CD4-positive, alpha-beta T cell treated with Interleukin-6 at 100 ng/mL for 8 hours (primary cell): ENCODE measurements at places on chromosomes 4 and X.

DNA sequence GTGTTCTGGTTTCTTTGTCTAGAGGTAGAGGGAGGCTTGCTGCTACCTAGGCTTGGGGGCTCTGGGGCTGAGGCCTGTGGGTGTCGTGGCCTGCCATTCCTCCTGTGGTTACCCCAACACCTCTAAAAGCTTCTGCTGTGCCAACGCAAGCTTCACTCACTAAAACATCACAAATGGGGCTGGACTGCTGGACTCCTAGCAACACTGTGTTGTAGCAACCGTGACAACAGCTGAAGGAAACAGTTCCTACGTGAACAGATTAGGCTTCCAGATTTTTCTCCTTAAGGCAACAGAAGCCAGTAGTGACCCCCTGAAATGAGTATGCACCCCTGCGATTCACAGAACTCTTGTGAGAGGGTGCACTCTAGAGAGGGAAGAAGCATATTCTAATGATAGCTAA, 138.3 kb upstream of the TEX13D start:
- no peak for DNase-seq

DNA sequence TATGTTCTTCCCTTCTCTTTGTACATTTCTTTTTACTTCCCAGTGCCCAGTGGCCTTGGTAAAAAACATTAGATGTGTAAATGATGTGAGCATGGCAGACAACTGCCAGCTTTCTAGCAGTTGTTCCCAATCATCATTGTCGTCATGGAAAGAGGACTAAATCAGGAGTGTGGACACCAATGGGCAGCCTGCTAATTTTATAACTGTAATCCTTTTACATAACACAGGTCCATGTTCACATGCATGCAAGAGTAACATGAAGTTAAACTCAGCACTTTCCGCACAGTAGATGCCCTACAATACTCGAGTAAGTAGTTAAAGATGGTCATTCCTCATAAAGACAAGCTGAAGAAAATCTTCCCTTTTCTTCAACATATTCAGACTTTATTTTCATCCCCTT, 23.4 kb upstream of the G3BP2 start:
- no peak for DNase-seq

DNA sequence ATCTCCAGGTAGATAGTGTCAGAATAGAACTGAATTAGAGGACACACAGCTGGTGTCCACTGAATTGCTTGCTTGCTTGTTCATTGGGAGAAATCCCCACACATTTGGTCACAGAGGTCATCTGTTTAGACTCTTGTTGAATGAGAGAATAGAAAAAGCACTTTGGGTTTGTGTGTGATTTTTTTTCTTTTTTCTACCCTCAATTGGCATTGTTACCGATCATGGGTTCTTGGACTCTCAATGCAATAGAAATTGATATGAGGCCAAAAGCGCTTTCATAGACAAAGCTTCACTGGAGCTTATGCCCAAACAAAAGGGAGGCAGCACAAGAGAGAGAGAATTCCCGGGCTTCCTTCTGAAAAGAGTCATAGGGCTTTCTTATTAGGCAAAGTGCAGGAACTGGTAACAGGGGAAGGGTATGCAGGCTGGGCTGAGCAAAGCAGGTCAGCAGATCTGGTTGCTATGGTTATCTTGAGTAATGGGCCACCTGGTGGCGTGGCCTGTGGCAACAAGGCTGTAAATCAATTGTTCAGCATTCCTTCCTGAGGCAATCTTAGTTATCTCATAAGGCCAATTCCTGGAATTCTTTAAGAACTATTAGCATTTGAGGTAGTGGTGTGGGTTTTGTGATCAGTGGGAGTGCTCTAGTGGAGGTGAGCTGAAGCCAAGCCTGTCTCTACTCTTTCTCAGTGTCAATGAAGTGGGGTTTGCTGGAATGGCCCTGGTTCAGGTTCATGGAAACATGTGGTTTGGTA, 5.3 kb upstream of the GPR82 start:
- no peak for DNase-seq

DNA sequence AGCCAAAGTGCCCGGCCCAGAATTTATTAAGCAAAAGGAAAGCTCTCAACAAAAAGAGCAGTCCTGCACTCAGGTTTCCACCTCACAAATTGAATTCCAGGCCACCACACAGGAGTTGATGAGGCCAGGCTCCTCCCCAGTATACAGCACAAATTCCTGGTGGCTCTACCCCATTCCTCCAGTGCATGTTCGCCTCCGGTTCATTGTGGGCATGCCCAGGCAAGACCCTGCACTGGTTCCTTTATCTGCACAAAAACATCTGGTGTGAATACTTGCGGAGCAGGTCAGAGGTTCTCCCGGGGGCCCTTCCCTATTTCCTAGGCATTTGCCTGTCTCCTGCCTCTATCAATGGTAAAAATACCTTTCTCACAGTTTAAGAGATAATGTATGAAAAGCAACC, 195.2 kb upstream of the ANXA10 start:
- DNase-seq: no peak

DNA sequence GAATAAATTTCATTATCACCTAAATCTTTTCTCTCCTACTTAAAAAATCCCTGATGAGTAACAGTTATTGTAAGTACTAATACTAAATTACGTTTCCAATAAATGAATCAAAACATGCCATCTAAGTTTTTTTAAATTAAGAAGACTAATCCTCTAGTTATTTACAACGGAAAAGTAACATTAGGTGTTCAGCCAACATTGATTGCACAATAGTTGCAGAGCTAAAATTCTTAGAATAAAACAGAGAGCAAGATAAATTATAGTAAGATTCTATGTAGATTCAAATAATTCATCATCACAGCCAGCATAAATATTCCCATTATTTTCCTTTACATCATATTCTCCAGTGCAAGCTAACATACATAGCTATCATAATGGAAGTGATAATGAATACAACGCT, 139.2 kb downstream of the HDX start:
- no peak for DNase-seq

DNA sequence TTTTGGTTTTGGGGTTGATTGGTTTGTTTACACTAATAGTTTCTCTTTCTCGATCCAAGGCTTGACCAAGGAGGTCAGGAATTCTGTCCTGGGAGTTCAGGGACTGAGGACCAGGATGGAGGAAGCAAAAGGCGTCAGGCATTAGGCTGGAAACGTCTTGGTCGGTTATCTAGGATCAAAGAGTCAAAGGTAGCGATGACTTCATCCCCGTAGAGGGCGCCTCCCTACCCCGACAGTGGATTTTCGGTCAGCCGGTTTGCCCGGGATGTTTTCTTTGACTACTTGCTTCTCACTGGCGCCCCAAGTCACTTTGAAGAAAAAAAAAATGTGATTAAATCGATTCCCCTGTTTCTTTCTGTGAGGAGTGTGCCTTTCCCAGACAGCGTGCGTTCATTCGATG, 980 bp upstream of the FHDC1 start:
- no peak for DNase-seq

GRCh38 chr4:8594097-8595038, 1.8 kb downstream of the CPZ start:
- no peak for DNase-seq

DNA sequence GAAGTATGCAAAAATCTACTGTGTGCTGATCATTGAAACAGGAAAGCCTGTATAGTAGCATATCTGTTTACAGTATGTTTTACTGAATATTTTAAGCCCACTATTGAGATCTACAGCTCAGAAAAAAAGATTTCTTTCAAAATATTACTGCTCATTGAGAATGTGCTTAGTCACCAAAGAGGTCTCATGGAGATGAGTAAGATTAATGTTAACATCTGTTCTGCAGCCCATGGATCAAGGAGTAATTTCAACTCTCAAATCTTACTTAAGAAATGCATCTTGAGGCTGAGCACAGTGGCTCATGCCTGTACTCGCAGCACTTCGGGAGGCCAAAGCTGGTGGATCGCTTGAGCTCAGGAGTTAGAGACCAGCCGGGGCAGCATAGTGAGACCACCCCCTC, 3.3 kb downstream of the RNF4 start:
- no peak for DNase-seq

- DNase-seq: peak; percentile 65
Observed at GRCh38 chrX:38805432-38806389, 4.5 kb downstream of the MID1IP1 start.

DNA sequence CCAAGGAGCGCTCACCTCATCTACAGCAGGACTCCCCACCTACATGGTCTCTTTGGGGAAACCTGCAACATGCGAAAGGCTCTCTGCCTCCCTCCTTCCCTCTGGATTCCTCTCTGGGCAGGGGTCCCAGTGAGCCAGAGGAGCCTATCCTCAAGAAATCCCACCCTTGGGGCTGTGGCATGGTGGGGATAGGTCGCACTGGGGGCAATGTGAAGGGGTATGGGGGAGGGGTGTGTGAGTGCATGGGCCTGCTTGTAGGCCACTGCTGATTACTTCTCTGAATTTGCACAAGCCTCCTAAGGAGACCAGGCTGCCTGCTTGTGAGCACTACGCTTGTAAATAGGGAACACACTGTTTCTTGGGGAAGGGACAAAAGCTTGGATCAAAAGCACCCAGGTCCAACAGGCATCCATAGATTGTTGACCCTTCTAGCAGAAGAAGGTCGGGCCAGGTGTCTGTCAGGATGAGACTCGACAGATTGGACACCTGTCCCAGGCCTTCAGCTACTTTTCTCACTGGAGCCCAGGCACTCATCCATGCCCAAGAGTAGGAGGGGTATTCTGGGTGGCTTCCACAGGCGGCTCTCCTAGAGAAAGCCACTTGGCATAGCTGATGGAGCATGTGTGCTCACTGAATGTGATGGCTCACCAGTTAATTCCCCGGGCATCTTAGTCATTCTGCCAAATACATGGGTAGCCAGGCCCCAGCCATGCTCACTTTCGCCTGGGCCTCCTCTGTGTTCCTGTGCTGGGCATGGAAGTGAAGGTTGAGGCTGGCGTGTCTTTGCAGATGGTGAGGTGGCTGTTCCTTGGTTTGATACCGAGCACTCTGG, 75.0 kb downstream of the NBDY start:
- no peak for DNase-seq

DNA sequence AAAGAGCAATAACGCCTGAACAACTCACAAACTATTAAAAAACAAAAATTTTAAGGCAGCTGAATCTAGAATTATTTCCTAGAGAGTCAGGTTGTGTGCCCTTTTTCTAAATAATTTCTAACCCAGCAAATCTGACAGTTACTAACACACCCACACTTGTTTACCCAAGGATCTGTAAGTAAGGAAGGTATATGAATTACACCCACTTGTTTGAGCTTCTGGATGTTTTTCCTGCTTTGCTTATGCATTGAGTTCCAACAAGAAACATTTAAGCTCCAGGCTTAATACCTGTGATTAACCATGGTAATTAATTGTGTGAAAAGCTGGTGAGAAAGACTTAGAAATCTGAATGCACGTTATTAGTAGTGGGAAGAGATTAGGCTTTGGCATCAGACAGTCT, 1.5 kb downstream of the NIPAL1 start:
- DNase-seq: no peak

GRCh38 chr4:173498023-173498422, 32.0 kb downstream of the HAND2 start:
- no peak for DNase-seq

DNA sequence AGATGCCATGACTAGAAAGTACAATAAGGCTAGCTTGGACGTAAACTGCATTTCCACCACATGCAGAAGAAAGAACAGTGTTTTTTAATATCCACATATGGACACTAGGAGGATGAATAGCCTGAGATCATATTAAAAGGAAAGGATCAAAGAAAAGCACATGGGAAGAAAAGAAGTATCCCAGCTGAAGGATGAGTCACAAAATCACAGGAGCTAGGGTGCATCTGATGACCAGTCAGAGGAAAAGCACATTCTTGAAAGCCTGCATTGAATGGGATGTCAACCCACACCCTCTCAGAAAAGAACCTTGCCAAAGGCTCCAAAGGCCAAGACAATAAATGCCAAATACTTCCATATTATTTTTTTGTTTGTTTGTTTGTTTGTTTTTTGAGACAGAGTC, 56.8 kb upstream of the PRDX4 start:
- DNase-seq: no peak

DNA sequence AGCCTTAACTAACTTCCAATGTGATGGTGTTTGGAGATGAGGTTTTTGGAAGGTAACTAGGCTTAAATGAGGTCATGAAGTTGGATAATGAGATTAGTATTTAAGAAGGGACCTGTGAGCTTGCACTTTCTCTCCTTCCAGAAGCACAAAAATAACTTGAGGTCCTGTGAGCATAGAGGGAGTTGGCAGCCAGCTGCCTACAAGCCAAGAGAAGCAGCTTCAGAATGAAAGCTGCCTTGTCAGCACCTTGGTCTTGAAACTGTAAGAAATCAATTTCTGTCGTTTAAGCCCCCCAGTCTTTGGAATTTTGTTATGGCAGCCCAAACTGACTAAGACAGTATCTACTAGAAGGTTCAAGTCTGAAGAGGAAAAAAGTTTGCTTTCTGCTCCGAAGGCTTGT, 280.2 kb upstream of the GALNTL6 start:
- DNase-seq: no peak

- DNase-seq: no peak
Observed at GRCh38 chrX:38970074-38970473, 168.8 kb downstream of the MID1IP1 start.

GRCh38 chrX:14015294-14015693, 14.4 kb downstream of the GEMIN8 start:
- DNase-seq: no peak

GRCh38 chr4:39036172-39036571, 4.0 kb upstream of the TMEM156 start:
- no peak for DNase-seq

GRCh38 chr4:85210353-85210752, 243.9 kb upstream of the WDFY3 start:
- DNase-seq: no peak

GRCh38 chr4:6834867-6835266, 52.3 kb downstream of the KIAA0232 start:
- DNase-seq: no peak

DNA sequence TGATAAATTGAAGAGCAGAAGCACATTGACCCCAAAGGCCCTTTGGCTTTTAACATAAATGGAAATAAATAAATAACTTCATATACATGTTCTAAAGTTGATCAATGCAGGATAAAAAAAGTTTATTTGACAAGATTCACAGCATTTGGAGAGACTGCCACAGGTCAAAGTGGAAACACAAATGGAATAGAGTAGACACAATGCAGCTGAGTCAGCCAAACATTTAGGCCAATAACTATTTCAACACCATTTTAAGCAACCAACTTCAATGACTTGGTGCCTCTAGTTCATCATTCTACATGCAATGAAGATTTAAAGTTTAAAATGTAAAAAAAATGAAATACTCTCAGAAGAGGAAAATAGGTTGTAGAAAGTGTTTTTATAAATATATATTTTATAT, 365.2 kb downstream of the FAT4 start:
- no peak for DNase-seq

DNA sequence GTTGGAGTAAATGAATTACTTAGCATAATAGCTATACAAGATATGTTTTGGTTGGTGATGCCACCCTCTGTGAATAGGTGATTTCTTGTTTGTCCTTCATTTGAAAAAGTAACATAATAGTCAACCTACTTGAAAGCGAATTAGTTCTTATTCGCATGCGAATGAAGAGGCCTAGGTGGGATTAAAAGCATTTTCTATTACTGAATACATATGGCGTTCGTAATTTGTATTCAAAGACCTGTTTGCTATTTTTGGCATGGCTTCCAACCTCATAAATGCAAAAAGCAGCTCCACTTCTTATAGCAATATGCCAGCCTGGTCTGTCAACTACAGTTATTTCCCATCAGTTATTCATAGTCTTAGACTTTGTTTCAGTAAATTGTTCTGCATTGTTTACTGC, 261.3 kb downstream of the TENM3 start:
- DNase-seq: no peak

GRCh38 chr4:139533511-139533910, 22.5 kb downstream of the SETD7 start:
- no peak for DNase-seq

GRCh38 chr4:53788011-53788410, 196.7 kb upstream of the LNX1 start:
- no peak for DNase-seq

- DNase-seq: peak; percentile 66
Observed at GRCh38 chrX:131827935-131828334, 195.2 kb upstream of the STK26 start.
